CD4-positive, alpha-beta T cell treated with Interleukin-12 subunit alpha and Interleukin-12 subunit beta, for 1 hour (primary cell): ENCODE measurements at places on chromosomes 12 and 14.
A peak's percentile ranks its signal among the peaks of the same experiment; 100 is the strongest.

- DNase-seq = no peak
Observed at GRCh38 chr14:55518391-55518790, 61.6 kb upstream of the KTN1 start.

- DNase-seq = no peak
Observed at GRCh38 chr12:82648259-82648909, 38.3 kb upstream of the TMTC2 start.

DNA sequence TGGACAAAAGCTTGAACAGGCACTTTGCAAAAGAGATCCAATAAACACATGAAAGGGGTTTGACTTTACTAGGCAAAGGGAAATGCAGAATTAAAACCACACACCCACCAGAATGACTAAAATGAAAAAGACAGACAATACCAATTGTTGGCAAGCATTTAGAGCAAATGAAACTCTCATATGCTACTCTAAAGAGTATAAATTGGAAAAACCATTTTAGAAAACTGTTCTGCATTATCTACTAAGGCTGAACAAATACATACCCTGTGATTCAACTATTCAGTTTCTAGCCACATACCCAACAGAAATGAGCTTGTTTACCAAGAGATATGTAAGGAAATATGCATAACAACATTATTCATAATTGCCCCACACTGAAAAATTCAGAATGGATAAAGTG is 8.5 kb upstream of the IL22 start:
- no peak for DNase-seq

- DNase-seq = no peak
Observed at GRCh38 chr12:67275380-67275913, 6.3 kb downstream of the CAND1 start.

GRCh38 chr14:55241673-55242072 is 29.5 kb upstream of the FBXO34 start:
- no peak for DNase-seq

DNA sequence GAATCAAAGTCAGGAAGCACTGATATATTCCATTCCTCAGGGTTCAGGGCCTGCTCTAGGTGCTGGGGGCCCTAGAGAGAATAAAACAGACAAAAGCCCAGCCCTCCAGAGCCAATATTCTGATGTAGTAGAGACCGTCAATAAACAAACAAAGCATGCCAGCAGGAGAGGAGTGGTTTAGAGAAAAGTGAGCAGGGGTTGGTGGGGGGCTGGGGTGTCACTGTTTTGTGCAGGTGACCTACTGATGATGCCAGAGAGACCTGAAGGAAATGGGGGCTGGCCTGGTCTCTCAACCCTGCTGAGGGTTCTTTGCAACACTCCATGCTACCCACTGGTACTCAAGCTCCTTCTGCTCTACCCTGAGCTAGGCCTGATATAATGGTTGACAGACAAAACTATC is 26.5 kb downstream of the IL26 start:
- DNase-seq = no peak

- peak; percentile 58 for DNase-seq
Observed at GRCh38 chr14:69107407-69108003, 45.4 kb downstream of the DCAF5 start.

GRCh38 chr12:80413462-80413861 is 30.6 kb upstream of the PTPRQ start:
- no peak for DNase-seq

GRCh38 chr12:103077108-103077773 is 119.8 kb downstream of the ASCL1 start:
- no peak for DNase-seq

- no peak for DNase-seq
Observed at GRCh38 chr14:62711351-62712023, 333.8 kb downstream of the KCNH5 start.

DNA sequence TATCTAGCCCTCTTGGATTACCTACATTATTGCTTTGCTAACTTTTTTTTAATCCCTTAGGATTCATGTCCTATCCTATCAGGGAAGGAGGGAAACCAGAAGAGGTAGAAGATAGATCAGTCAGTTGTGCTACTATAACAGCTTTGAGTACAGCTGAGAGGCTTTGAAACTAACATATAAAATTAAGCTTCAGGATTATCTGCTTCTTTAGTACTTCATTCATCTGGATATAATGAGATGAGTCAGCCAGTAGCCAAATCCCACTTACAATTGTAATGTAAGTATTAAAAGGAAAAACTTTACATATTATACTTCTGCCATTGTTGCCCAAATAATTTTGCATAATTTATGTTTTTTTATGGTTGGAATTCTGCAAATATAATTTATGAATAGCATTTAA is 33.4 kb upstream of the ANO6 start:
- DNase-seq = no peak

DNA sequence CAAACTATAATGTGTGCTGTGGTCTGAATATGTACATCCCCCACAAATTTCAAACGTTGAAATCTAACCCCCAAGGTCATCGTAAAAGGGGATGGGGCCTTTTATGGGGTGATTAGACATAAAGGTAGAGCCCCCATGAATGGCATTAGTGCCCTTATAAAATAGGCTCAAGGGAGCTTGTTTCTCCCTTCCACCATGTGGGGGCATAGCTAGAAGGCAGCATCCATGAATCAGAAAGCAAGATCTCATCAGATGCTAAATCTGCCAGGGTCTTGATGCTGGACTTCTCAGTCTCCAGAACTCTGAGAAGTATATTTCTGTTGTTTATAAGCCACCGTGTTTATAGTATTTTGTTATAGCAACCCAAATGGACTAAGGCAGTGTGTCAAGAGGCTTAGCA is 33.4 kb upstream of the IGF1 start:
- no peak for DNase-seq
